SJCRH30 (cell line): ENCODE measurements at places on chromosomes 1 and 21. TPM values are rescaled to one million over a fixed set of nuclear protein-coding genes. Genes with fewer than 3 reads are reported as not detected.

DNA sequence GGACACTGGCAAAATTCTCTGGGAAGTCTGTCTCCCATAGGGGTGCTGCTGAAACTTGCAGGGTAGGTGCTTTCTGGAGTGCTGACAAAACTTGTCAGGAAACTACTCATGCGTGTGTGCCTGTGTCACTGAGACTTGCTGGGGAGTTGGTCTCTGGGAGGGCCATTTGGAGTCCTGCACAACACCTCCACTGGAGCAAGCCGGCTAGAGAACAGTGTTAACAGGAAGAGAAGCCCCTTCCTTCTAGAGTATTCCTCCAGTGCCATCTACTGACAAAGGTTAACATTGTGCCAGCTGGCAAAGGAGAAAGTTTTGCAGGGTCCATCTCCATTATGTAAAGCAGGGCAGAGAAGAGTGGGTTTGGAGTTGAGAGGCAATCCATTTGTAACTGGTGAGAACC, 30.0 kb downstream of the ZMYM4 start:
- DNase-seq: peak; percentile 33

DNA sequence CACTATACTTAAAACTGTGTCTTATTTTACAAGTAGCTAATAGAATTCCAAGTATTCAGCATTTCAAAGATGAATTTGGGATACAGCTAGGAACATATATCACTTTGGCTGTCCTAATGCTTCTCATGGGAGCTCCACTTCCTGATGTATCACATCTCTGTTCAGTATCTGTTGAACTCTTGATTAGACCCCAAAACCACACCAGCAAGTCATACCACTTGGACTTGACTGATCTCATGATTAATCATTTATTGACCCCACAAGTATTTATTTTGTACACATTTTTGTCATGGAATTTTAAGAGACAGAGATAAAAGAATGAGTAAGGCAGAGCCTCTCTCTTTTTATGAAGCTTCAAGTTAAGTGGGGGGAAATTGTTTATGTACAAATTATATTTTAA, 30.0 kb downstream of the TMPRSS15 start:
- DNase-seq: no peak

DNA sequence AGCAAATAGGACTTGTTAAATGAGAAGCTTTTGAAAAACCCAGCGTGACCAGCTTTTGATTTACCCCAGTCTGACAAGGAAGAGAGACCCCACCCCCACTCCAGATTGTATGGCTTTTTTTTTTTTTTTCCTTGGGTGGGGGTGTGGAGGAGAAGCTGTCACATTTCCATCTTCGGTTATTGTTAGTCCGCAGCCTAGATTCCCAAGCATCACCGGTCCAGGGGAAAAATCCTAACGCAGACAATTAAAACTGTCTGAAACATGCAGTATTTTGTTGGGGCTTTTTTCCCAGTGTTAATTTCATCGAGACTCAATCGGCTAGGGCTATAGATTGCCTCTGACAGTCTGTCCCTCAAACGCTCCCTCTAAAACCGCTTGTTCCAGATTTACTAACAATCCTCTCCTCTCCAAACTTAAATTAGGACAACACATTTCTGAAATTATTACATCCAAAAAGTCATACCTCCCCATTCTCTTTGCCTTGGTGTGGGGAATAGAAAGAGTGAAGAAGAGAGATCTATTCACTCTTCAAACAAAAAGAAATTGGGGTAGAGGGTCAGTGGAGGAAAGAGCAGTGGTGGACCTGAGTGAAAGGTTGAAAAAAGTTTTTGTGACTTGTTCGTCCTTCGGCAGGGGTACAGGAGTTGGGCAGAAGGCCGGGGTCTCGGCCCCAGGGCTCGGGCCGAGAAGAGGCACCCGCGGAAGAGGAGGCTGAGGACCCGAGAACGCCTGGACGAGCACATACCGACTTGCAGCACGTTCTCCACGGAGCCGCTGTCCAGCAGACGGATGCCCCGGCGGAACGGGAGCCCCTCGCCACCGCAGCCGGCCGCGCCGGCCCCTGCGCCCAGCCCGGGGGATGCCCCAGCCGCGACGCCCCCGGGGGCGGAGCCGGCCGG, 1.1 kb downstream of the ZSWIM5 start:
- peak; percentile 38 for DNase-seq

DNA sequence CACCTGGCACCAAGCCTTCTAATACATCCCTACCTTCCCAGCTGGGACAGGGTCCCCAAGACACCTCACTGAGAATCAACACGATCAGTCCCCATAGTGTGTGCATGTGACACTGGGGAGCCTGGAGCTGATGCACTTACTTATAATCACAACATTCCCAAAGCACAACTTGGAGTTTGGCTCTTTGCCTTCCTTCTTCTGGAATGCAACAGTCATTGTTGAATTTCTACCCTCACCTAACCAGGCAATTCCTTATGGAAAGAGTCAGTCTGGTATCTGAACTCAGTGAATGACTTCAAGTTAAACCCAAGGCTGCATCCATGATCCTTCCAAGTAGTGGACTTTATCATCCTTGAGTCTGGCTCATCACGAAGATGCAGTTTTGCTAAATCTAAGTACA, 86.1 kb downstream of the DSCAM start:
- no peak for DNase-seq

Gene DHRS3
- 2.6 and 3.5 TPM in 2 replicates for total RNA-seq

DNA sequence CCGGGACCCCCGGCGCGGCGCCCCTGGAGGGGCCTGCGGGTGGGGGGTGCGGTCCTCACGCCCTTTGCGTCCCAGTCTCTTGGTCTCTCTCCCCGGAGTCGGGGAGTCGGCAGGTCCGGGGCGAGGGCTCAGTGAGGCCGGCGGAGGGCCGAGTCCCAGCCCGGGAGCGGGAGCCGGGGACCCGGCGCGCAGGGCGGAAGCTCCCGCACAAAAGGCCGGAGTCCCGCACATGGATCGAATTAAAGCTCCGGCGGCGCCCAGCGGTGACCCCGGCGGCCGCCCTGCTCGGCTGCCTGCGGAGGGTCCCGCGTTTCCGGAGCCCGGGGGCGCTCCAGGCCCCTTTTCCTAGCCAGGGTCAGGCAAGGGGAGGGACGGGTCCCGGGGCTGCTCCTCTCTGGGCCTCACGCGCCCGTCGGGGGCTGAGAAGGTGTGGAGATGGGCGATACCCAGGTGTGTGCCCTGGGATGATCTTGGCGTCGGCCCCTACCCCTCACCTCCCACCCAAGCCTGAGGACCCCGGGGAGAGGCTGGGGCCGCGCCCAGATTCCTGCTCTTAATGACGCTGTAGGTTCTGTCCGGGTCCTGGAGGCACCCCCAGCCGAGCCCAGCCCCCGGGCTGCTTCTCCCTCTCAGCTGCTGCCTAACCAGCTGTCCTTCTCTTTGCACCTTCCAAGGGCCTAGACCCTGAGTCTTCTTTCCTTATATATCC, 512 bp downstream of the FBLIM1 start:
- peak; percentile 47 for DNase-seq

- no peak for DNase-seq
Measured at GRCh38 chr1:1629430-1630190, 2.4 kb upstream of the MMP23B start.

GRCh38 chr1:182029002-182029378, 32.5 kb downstream of the ZNF648 start:
- DNase-seq: no peak

GRCh38 chr1:59814180-59814900, 409 bp upstream of the HOOK1 start:
- DNase-seq: no peak

DNA sequence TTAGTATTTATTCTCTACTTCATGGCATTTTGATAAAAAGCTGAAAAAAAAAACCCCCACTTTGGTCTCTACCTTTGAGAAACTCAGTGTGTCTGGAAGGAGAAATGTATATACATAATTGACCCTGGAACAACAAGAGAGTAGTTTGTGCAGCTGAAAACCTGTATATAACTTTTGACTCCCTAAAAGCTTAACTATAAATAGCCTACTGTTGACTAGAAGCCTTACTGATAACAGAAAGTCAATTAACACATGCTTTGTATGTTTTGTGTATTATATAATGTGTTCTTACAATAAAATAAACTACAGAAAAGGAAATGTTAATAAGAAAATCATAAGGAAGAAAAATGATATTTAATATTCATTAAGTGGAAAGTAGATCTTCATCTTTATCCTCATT, 88.0 kb downstream of the NEK7 start:
- no peak for DNase-seq

DNA sequence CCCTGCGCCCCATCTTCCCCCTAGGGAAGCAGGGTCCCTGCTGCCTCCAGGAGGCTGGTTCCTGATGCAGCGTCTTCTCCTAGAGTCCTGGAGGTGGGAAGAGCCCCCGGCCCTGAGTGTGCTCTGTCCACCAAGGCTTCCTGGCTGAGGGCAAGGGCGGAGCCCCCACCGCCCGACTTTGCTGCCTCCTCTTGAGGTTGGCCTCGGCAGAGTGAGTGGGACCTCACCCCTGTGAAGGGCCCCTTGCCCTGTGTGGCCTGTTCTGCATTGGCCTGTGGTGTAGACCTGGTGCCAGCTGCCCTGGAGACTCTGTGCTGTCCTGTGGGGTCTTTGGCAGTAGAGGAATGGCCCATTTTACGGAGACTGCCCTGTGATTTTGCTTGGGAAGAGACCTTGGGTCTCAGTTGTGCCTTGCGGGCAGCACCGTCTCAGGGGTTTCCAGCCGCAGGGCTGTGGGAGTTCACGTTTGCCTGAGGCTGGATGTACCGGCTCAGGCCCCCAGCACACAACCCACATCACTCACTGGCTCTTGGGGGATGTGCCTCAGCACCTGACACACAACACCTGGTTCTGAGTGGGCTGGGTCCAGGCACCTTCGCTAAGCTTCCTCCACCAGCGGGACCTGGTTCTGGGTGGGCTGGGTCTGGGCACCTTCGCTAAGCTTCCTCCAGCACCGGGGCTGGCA, 73.6 kb downstream of the SKI start:
- no peak for DNase-seq

DNA sequence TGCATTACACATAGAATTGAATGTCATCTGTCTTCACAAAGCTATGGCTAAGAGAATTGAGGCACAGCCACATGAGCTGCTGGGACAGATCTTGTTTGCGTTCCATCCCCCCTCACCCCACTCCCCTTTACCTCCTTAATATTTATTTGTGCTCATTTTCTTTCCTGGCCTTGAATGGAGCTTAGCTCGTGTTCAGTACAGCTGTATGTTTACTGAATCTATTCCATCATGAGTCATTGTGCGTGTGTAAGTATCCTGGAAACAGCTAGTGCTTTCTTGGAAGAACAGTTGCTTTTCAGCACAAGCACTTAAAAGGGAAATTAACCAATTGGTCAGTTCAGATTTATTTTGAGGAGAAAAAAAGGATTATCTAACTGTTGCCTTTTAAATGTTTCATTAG, 14.7 kb downstream of the PROX1 start:
- DNase-seq: peak; percentile 35

Gene C1QC
- not detected in 2 replicates for total RNA-seq

DNA sequence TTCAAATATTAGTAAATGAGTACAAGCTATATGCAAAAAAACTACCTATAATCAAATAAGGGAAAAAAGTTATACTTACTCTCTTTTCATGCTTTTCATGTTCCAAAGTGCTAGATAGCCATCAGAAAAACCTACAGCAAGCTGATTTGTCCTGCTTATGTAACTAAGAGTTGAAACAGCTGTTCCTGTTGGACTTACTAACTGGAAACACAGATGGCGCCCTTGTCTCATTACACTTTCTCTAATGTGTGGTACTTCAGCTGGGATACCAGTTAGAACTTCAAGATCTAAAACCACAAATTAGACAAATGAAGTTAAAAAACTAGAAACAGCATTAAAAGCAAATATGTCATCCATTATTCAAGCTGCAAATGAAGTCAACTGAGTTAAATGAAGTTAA, 24.3 kb downstream of the AHCTF1 start:
- DNase-seq: peak; percentile 23

DNA sequence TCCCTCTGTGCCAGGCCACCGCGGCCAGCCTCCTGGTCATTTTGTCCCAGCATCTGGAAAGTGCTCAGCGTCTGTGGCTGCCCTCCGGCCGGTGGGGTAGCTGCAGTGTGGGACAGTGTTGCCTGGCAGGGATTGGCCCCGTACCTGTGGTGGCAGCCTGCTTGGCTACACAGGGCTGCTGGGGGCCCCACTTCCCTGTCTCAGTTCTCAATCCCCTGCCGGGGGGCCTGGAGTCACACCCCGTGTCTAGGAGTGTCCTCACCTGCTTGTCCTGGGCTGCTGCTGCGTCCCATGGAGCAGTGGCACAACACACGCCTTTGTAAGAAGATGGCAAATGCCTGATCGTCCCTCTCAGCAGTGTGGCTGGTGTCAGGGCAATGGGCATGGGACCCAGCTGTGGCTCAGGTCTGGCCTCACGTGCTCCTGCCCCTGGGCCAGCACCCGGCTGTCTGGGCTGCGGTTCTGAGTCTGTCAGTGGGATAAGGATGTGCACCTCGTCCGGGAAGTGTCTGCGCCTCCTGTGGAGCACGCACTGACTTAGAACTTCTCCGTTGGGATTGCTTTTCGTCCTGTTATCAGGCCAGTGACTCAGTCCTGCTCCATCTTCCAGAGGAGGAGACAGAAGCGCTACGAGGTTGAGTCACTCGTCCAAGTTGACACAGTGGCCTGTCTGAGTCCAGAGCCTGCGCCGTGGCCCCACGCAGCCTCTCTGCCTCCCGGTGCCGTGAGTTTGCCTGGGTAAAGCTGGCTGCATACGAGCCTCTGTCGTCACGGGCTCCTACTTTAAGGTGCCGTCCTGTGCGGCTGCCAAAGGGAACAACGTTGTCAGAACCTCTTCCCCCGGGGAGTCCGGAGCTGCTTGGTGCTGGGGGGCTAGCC, 41.0 kb downstream of the CRYAA start:
- no peak for DNase-seq

DNA sequence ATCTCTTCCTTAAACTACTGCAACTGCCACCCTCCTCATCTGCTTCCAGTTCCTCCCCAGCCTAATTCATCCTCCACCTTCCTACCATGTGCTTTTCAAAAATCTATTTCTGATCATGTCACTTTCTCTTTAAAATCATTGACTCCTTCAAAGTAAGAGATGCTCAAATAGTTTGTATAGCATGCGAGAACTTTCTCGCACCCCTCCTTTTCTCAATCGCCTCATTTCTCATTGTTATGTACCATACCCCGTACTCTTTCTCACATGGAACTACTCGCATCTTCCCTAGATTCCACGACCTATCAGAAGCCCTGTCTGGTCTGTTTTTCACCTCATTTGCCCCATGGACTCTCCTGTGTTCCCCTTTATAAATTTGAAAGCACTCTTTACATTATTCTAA, 238.2 kb downstream of the NRIP1 start:
- no peak for DNase-seq

GRCh38 chr1:41479000-41479807, 5.3 kb downstream of the EDN2 start:
- no peak for DNase-seq

Gene ELF3
- 0.51 and 0.59 TPM in 2 replicates for total RNA-seq
